ENCODE measurements at places on chromosomes 2 and 18.

GRCh38 chr2:111667001-111667400 is 217.0 kb downstream of the ANAPC1 start:
- DNase-seq = no peak

- no peak for DNase-seq
Observed at GRCh38 chr18:12944709-12945108, 3.1 kb upstream of the SEH1L start.

DNA sequence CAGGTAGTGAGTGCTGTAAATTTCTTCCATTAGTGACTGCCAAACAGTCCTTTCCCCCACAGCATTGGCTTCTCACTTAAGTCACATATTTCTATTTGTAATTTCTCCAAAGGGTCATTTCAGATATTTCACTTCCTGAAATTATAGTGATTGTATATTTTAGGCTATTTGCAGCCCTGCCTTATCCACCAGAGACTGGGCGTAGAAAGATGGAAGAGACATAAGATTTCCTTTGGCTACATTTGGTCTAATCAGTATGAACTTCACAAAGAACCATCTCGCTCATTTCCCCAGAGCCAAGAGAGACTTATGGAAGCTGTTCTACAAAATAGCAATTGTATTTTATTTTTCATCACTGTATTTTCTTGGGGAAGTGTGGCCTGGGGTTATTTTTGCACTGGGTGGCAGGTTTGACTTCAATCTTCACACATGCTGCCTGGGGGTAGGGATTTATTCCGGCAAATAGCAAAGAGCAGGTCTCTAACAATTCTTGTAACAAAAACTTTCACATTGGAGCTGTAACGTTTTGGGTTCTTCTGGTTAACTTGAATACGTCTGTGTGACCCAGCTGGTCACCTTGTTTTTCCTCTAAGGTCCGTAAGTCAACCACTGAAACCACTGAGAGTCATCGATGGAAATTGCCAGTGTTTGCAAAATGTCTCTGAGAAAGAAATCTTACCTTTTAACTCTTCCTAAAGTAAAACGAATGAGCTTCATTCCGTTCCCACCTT is 170.6 kb upstream of the SERPINE2 start:
- no peak for DNase-seq

DNA sequence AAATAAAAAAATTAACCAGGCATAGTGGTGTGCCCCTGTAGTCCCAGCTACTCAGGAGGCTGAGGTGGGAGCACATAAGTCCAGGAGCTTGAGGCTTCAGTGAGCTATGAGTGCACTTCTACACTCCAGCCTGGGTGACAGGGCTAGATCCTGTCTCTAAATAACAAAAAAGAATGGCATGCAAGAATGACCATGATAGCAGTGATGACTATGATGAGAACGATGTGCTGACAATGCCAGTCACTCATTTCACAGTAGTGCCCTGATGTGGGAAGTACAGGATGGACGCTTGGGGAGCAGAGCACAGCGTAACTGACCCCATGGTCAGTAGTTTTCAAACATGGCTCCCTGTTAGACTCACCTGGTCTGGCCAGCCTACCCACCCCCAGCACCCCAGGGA is 139.1 kb downstream of the VAPA start:
- no peak for DNase-seq

DNA sequence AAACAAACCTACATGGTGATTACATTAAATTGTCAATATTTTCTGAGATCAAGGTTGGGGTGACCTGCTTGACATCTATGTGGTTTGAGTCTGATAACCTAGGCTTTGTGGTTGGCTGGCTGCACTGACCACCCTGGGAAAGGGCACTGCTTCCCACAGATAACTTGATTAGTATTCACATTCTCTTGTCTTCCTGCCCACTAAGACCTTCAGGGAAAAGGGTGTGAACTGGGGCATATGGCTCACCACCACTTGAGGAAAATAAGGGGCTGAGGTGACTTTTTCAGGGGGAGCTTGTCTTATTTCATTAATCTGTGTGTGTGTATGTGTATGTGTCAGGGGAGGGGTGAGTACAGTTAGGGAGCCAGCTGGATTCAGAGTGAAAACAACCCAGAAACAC is 1.5 kb downstream of the SMYD1 start:
- DNase-seq = no peak
